CD4-positive, alpha-beta T cell treated with Interleukin-15 for 1 hour (primary cell): ENCODE measurements at places on chromosomes 2 and 18.

GRCh38 chr2:37792366-37792765 lies 120.9 kb upstream of the CDC42EP3 start:
- no peak for DNase-seq

GRCh38 chr2:54601339-54601738 lies 122.1 kb upstream of the EML6 start:
- no peak for DNase-seq

- DNase-seq, result peak; percentile 84
These were observed 19.8 kb downstream of the MAP4K4 start for GRCh38 chr2:101717071-101717845.

DNA sequence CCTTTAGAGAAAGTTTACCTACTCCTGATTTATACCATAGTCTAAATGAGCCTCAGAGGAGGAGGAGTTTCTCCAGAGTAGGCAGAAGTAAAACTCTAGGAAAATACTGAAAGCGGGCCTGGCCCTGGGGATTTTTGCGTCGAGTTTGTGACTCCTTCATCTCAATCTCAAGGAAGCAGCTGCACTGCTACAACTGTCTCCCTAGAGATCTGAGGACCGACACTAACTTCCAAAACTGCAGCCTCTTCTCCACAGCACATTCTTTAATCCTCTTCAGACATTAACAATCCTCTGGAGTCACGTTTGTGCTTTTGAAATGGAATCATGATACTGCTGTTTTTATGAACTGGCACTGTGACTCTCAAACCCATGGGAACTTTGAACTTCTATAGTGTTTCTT lies 281.4 kb downstream of the KCNS3 start:
- no peak for DNase-seq

DNA sequence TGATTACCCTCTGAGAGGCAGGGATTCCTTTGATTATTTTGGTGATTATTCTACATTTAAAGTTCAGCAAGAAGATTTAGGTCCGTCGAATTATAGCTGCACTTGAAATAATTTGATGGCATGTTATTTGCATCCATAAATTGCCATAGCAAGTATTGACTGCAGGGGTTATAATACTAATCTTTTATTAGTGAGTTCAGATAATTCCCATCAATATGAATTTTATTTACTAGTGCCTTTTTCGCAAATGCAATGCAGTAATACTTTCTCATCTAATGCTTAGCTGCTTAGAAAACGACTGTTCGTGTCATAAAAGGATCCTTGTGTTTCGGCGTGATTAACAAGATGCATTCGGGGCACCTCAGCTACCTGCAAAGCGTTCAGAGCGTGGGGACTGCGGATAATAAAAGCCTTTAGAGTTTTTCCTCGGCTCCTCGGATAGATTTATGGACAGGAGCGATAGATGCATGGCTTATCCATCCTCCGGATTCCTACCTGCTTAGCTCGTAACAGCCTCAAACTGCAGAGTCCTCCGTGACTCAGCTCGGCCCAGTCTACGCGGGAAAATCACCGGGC lies 2.5 kb upstream of the GBX2 start:
- no peak for DNase-seq

- DNase-seq, result no peak
These were observed 1494.7 kb upstream of the NXPH2 start for GRCh38 chr2:140274891-140275290.
